ENCODE measurements at places on chromosomes 6 and 20.

DNA sequence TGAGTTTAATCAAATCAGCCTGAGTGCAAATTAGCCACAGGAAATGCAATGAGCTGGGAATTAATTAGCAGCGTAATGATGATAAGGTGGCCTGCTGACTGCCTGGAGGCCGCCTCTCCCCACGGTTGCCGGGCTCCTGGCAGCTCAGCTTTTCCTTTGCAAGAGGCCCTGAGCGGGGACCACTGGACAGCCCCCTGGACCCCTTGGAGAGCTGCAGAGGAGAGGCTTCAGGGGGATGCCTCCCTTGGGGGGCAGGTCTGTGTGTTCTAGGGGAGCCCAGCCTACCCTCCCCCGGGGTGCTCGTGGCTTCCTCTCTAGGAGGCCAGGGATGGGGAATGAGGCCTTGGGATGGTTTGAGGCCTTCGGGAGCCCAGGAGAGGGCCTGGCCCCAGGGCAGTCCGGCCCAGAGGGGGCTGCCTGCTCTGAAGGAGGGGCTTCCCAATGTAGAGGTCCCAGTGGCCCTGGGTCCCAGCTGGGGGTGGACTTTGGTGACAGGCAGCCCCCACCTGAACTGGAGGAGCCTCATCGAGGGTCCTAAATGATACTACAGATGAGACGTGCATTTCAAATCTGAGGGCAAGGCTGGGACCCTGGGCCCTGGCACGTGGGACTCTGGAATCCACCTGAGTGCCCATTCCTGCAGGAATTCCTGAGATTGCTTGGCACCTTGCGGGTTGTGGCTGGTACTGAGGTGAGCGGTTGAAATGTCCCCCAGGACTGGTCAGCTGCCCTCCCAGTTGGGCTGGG is 66.4 kb upstream of the BHLHE23 start:
- DNase-seq = no peak

DNA sequence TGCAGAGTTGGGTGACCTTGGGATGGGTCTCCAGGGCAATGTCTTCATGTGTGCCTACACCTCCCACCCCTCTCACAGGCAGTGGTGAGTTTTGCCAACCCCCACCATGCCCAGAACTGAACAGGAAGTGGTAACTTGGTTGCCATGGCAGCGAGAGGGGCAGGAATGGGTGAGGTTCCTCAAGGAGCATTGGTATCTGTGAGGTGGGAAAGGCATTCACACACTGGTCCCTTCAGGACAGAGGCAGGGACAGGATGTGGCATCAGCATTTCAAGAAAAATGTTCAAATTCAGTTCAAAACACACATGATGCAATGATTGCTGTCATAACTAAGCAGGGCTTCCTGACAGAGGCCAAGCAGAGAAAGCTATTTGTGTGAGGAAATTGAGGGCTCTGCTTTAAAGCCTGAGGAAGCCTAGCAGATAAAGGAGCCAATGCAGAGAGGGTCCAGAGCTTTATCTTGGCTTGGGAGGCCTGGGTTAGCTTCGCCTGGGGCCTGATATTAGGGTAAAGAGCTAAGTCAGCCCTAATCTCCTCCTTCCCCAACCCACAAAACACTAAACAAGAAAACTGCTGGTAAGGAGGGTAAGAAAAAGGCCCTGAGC is 551 bp downstream of the TREML2 start:
- DNase-seq = no peak

- DNase-seq = peak; percentile 26
These were observed 1.2 kb downstream of the SLC2A4RG start for GRCh38 chr20:63740627-63741353.

DNA sequence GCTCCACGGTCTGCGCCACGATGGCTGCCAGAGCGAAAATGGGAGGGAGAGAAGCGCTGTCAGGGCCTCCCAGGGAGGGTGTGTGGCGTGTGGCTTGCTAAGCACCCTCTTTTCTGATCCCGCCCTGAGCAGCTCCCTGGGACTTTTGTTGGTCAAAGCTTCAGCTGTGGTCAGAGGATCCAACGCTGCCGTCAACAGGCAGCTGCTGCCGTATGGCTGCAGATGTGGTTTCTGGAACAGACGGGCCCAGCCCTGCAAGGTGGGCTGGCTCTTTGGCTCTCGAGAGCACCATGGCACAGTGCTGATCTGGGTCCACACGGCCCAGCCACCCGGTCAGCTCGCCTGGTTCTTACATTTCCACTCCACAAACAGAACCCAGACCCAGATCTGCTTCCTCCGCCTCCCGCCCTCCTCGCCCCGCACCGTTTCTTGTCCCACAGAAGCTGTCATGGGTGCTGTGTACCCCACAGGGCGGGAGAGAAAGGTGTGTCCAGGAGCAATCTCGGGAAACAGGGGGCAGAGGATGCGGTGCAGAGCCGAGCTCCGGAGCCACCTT is 86.0 kb upstream of the BHLHE23 start:
- no peak for DNase-seq

DNA sequence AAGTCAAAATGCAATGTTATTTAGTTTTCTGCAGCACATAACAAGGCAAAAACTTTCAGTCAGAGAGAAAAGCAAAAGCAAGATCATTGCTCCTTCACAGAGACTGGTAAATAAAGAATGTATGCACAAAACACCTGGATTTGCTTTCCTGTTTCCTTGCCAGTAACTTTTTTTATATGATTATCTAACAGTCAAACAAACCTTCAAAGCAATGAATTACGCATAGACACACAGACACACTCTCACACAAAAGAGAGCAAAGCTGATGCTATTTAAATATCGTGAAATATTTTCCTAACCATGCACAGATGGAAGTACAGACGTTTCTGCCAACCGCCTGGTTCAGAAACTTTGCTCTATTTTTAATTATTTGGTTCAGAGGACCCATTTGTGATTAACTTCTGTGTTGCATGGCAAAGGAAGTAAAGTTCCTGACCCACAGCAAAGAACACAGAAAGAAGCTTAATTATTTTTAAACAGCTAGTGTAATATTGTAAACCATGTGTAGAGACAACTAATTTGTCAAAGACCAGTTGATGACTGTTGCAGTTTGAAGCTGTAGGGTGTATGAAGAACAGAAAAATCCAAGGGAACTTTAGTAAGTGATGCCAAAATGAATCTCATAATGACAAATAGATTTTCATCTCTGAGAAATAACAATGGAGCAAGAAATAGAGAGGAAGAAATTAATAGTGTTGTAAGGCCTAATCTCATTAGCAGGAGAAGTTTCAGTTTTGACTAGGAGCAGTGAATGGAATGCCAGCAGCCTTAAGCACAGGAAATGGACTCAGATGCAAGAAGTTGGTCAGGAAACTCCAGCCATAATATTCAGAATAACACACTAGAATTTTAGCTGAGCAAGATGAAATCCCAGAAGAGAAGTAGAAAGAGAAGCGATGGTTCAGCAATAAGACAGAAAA is 24.1 kb downstream of the ATXN1 start:
- DNase-seq = no peak

- DNase-seq = no peak
These were observed 74.3 kb downstream of the TNFRSF21 start for GRCh38 chr6:47235421-47235820.

DNA sequence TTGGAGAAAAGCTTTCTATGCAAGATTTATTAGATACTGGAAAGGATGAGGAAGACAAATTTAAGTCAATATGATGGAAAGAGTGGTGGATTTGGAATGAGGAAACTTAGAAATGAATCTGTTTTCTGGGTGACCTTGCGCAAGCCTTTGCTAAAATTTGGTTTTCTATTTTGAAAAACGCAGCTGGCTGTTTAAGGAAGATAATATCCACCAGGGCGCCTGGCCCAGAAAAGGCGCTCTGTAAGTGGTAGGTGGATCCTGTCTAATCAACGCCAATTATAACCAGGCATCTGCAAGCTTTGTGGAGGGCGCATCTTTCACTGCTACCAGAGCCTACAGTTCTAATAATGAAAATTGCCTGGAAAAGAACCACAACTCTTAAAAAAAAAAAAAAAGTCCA is 398 bp upstream of the SPATS1 start:
- no peak for DNase-seq

- no peak for DNase-seq
These were observed 19.3 kb downstream of the MYLK4 start for GRCh38 chr6:2731281-2731909.

DNA sequence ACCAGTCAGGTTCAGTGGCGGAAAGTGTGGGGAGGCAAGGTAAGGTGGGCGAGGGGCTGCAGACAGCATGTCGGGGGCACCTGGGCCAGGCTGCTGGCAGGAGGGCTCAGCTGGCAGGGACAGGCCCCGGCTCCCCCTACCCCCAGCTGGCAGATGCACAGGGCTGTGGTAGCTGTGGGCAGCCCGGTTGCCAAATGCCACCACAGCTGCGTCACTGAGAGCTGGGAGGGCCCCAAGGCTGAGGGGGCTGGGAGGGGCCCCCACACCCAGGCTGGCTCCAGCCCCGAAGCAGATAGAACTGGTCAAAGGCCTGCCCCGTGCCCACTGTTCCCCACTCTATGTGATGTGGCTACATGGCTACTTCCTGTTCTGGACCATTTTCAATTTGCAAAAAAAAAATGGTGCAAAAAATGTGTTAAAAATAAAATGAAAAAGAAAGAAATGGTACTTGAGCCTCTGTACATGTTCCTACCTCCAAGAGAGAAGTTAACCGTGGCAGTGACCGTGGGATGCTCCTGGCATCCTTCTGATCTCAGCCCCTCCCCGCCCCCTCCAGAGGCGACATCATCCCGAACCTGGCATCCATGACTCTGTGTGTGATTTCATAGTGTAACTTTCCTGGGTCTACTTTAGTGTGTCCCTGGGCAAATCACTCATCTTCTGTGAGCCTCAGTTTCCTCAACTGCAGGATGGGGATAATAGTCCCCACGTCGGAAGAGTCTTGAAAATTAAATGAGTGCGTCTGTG is 64.4 kb downstream of the UBE2V1 start:
- DNase-seq = no peak

DNA sequence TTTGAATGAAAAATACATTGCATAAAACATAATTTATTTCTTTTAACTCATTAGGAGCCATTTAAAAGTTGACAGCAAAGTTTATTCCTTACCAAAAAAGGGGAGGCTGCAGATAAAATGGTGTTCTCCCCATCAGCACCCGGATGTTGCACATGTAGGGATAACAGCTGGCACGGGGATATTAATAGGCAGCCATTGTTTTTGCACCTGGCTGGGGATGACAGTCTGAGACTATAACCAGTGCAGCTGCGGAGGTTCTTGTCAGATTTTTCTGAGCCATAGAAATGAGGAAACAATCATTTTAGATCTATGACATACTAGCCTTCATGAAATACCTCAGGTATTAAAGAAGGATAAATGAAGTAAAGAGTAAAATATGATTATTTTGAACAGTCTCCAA is 20.1 kb upstream of the HECA start:
- no peak for DNase-seq

DNA sequence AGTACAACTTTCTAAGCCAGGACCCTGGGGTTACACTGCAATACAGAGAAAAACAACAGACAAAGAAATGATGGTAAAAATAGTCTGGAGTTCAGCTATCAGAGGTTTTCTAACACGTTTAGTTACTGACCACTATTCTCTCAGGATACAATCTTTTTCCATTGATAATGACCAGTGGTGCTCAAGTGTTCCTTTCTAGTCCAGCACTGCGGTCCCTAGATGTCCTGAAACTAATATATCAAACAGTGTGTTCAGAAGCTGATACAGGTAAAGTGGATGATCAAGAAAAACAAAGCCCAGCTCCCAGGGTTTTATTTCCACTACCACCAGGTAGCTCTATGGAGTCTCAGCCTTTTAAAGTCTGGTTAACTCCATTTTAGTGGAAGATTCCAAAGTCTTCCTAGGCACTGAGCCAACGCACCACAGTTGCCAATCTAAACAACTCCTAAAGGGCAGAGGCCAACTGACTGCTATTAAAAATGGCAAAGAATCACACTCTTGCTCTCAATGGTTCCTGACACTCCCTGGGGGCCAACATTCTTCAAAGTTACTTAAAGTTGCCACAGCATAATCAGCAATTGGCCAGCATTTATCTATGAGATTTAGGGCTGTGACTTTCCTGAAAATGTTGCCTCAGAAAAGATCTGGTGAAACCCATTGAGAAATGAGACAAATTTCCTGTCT is 38.2 kb downstream of the DZANK1 start:
- no peak for DNase-seq

DNA sequence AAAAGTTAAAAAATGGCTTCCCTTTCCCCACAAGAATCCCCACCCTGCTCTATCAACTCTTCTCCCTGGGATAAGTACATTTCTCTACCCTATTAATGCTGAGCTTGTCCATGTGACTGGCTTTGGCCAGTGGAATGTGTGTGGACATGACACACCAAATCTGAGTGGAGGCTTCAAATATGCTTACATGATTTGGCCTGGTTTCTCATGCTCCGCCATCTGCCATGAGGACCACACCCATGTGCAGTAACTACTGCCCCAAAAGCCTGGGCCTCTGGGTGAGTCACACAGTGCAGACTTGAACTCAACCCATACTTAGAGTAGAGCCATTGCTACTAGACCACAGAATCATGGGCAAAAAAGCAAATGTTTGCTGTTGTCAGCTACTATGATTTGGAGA is 65.4 kb downstream of the PRND start:
- DNase-seq = no peak

DNA sequence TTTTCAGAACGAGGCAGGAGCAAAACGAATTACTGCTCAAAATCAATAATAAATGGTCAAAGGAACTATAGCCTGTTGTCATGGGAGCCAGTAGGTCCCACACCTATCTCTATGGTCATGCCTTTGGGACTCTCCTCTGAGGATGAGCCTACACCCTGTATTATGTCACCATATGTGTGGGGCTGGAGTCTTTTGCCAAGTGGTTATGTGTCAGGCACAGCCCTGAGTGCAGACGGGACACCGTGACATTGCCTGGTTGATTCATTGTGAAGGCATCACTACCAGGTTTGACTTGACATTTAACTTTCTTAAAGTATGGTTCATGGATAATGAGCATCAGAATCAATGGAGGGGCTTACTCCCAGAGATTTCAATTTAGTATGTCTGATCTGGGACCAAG is 23.6 kb downstream of the BMP6 start:
- DNase-seq = no peak

GRCh38 chr6:7894262-7895124 is 16.1 kb downstream of the TXNDC5 start:
- DNase-seq = no peak

DNA sequence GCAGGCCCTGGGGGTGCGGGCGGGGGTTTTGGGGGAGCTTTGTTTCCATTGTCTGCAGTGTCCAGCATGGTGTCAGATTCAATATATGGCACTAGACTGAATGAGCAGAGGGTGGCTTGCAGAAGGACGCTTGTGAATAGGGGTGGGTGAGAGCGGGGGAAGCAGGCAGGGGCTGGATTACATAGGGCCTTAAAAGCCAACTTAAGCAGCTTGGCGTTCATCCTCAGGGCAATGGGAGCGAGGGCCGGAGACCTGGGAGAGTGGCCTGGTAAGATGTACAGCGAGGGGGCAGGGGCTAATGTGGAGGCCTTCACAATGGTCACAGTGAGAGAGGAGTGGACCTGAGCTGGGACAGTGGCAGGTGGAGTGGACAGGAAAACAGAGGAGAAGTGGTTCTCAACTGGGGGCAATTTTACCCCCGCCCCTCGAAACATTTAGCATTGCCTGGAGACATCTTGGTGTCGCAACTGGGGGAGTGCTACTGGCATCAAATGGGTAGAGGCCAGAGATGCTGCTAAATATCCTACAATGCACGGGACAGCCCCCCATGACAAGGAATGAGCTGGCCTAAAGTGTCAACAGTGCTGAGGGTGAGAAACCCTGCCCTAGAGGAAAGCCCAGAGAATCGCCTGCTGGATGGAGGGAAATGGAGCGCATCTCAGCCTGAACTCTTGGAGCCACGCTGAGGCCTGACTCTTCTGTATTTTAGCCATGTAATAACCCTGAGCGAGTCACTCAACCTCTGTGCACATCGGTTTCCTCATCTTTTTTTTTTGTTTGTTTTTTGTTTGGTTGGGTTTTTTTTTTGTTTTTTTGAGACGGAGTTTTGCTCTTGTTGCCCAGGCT is 15.1 kb upstream of the BAK1 start:
- DNase-seq = no peak

Measured in AG04449 (cell line).